ENCODE measurements at places on chromosomes 16 and 17. TPM values are rescaled to one million over a fixed set of nuclear protein-coding genes. Genes with fewer than 3 reads are reported as not detected.

KRTAP1-5 gene
- not detected for total RNA-seq

GRCh38 chr16:18018376-18018775 is 318.2 kb downstream of the NPIPA8 start:
- no peak for DNase-seq

GRCh38 chr16:48997946-48998345 is 283.7 kb downstream of the CBLN1 start:
- no peak for DNase-seq

DNA sequence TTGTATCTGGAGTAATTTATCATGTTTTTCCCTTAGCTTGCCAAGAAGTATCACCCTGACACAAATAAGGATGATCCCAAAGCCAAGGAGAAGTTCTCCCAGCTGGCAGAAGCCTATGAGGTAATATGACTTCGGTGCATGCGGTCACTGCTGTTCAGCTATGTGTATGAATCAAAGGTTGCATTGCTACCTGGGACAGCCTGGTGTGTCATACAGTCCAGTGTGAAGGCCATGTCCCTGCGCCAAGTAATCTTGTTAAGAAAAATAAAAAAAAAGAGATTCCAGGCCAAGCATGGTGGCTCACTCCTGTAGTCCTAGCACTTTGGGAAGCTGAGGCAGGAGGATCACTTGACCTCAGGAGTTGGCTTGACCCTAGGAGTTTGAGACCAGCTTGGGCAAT is 11.7 kb downstream of the DNAJA3 start:
- no peak for DNase-seq

- no peak for DNase-seq
Observed at GRCh38 chr16:59385959-59386358, 651.8 kb upstream of the GOT2 start.

GRCh38 chr17:80890196-80890920 is 101.3 kb upstream of the CHMP6 start:
- DNase-seq: no peak
